ENCODE measurements at places on chromosomes 3 and 15.

GRCh38 chr15:31300981-31301672, 25.5 kb upstream of the KLF13 start:
- no peak for DNase-seq

GRCh38 chr3:42851228-42851834, 24.3 kb downstream of the CYP8B1 start:
- DNase-seq, result no peak

GRCh38 chr3:23612296-23612891, 193.4 kb upstream of the UBE2E1 start:
- no peak for DNase-seq

GRCh38 chr3:107850681-107851080, 240.2 kb downstream of the CD47 start:
- DNase-seq, result no peak

GRCh38 chr3:18747383-18747782, 322.2 kb upstream of the SATB1 start:
- DNase-seq, result no peak

DNA sequence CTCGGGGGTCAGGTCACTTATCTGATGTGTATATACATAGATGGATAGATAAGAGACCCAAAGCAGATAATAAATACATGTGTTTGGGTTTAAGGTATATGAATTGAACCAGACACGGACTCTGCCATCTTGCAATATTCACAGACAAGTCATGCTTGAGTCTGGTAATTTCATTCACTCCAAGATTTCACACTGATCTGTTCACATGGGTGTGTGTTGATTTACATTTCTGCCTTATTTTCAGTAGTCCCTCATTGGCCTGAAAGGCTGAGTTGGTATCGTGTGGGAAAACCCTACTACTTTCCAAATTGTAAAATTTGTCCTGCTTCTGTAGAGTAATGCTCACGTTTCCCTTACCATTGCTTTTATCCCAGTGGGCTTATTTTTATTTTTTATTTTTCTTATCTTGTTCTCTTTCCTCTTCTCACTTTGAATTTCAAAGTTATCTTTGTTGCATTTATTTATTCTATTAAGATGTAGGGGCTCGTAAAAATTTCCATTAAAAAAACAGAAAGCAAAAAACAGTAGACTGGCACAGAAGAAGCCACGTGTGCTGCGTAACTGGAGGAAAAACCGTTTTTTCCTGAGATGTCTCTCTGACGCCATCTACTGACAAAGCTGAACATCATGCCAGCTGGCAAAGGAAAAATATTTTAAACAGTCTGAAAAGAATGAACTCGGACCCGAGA, 10.8 kb upstream of the MFSD1 start:
- DNase-seq, result peak; percentile 10

DNA sequence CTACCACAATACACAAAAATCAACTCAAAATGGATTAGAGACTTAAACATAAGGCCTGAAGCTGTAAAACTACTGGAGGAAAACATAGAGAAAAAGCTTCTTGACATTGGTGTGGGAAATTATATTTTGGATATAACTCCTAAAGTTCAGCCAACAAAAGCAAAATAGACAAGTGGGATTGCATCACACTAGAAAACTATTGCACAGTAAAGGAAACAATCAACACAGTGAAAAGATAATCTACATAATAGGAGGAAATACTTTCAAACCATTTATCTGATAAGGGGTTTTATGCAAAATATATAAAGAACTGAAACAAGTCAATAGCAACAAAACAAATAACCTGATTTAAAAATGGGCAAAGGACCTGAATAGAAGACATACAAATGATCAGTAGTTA, 37.6 kb upstream of the TP63 start:
- DNase-seq, result no peak

DNA sequence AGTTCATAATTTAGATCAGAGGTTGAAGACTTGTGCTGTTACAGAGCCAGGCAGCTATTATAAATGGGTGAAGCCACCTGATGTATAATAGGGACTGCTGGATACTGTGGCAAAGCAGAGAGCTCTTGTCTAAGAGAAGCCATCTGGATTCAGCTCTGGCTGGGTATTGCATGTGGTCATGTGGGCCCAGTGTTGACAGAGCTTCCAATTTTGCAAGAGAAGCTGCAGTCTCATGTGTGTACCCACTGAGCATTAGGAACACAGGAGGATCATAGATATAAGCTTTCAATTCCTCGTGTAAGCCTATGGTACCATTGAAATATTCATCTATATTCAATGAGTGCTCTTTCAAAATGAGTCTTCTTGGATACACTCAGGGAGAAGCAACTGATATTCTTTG, 303.9 kb upstream of the SLCO3A1 start:
- DNase-seq, result no peak

GRCh38 chr3:50609071-50609762, 2.4 kb downstream of the CISH start:
- DNase-seq, result no peak

DNA sequence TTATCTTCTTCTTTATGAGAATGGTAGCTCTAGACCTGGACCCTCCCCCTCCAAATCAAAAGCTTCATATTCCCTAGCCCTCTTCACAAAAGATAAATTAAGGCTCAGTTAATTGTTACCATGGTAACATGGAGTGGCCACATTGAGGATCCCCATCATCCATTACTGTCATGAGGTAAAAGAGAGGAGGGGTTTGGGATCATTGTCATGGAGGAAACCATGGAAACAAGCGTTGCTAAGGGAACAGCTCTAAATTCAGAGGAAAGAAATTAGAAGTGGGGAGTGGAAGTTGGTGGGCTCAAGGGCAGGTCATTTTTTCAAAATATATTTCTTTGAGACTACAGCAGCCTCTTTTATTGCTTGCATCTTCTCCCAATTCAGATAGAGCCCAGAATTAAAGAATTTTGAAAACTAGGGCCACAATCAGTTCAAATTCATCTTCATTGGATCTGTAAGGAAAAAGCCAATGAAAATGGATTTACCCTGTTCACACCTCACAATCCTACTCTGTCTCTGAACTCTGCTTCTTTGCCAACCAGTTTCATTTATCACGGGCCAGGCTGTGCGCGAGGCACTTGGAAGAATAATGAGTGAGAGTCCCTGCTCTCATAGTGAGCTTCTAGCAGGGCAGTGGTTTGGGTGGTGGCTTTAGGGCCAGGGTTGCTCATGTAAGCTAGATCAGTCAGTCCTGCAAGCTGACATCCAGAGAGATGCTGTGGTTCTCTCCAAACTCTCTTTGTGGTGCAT, 11.6 kb upstream of the AEN start:
- DNase-seq, result no peak

DNA sequence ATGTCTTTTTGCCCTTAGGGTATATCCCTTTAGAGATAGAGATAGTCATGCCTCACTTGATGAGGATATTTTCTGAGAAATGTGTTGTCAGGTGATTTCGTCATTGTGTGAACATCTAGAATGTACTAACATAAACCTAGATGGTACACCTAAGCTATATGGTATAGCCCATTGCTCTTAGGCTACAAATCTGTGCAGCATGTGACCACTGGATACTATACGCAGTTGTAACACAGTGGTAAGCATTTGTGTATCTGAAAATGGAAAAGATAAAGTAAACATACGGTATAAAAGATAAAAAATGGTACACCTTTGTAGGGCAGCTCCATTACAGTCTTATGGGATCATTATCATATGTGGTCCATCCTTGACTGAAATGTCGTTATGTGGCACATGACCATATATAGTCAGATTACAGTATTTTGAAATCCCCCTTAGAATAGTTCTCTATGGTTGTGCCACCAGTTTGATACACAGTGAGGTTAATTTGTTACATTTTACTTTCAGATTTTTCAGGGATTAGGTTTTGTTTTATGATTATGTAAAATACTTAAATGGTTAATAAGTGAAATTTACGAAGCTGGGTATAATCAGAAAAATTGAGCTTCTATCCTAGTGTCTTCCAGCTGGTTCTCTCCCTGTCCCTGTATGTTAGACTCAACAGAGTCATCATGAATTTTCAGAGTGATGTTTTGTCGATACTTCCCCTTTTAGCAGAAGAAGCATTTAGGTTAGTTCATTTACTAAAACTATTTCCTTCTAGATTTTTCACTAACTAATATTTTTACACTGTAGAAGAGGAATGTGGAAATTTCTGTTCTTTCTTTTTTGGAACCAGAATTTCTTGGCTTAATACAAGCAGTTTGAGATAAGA, 12.8 kb downstream of the SETD5 start:
- no peak for DNase-seq

GRCh38 chr3:116971531-116971930, 262.0 kb downstream of the TUSC7 start:
- no peak for DNase-seq

- no peak for DNase-seq
Measured at GRCh38 chr15:52199271-52199670, 8.1 kb upstream of the GNB5 start.

GRCh38 chr15:78396976-78397375, 41.0 kb upstream of the IREB2 start:
- DNase-seq, result no peak

- DNase-seq, result no peak
Measured at GRCh38 chr3:71258116-71258515, 325.4 kb downstream of the FOXP1 start.

GRCh38 chr3:20222274-20222673, 36.3 kb upstream of the SGO1 start:
- DNase-seq, result no peak

DNA sequence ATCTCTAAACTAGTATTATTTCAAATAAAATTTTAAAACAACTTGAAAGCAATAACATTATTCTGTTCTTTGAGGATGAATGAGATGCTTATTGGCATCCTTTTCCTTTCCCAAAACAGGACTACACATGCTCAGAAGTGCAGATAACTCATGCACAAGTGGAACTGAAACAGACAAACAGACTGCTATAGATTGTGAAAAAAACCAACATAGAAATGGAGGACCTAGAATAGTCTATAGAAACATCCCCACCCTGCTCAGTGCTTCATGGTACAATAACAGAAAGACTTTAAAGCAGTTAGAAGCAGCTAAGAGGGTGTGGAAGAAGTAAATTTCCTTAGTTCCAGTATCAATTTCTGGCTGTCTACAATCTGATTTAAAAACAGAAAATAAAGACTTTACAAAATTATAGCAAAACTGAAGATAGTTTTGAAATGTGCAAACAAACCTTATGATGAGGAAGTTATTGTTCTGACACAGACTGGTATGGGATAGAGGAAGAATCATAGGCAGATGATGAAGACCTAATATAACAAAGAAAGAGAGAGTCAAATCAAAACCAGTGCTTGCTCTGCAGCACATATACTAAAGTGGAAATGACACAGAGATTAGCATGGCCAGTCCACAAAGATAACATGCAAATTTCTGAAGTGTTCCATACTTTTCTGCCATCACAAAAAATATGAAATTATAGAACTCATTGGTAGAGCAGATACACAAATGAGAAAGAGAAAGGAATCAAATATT, 1025.4 kb downstream of the SQOR start:
- DNase-seq, result no peak

GRCh38 chr3:7745711-7746110, 755.9 kb upstream of the LMCD1 start:
- DNase-seq, result no peak
